ENCODE measurements at places on chromosomes 12 and 14. TPM values are rescaled to one million over a fixed set of nuclear protein-coding genes. Genes with fewer than 3 reads are reported as not detected.

- no peaks in the 10 kb centered on the region for H3K4me1 ChIP-seq
- H3K27ac ChIP-seq, result no peak overlapping the region
- no peaks in the 10 kb centered on the region for H3K27me3 ChIP-seq
- 0 out of 2 replicates have a peak, but pooled peaks cover 10% of the 10 kb centered on the region for H3K36me3 ChIP-seq
- H3K4me3 ChIP-seq, result no peak overlapping the region
Measured at GRCh38 chr12:112182499-112182898, 57.1 kb downstream of the TRAFD1 start.

GRCh38 chr12:91271185-91271584 is 88.6 kb upstream of the DCN start:
- no peak overlapping the region for H3K4me3 ChIP-seq
- H3K4me1 ChIP-seq, result no peaks in the 10 kb centered on the region
- H3K27me3 ChIP-seq, result no peaks in the 10 kb centered on the region
- H3K36me3 ChIP-seq, result no peaks in the 10 kb centered on the region
- H3K27ac ChIP-seq, result no peak overlapping the region

GRCh38 chr12:111409780-111410430 is 4.2 kb downstream of the SH2B3 start:
- no peak for DNase-seq
- H3K4me3 ChIP-seq, result peak overlapping the region; percentile 95
- peaks cover 72% of the 10 kb centered on the region for H3K4me1 ChIP-seq
- H3K36me3 ChIP-seq, result peaks cover 6% of the 10 kb centered on the region

ALDH1L2 gene
- total RNA-seq, result 42.0 TPM

OR6C3 gene
- not detected for total RNA-seq

GRCh38 chr14:99818503-99819036 is 25.4 kb downstream of the EML1 start:
- peaks cover 11% of the 10 kb centered on the region for H3K4me1 ChIP-seq
- no peak for DNase-seq
- H3K27me3 ChIP-seq, result peaks cover 22% of the 10 kb centered on the region
- H3K36me3 ChIP-seq, result no peaks in the 10 kb centered on the region
- no peak overlapping the region for H3K4me3 ChIP-seq
- no peak overlapping the region for H3K27ac ChIP-seq

DNA sequence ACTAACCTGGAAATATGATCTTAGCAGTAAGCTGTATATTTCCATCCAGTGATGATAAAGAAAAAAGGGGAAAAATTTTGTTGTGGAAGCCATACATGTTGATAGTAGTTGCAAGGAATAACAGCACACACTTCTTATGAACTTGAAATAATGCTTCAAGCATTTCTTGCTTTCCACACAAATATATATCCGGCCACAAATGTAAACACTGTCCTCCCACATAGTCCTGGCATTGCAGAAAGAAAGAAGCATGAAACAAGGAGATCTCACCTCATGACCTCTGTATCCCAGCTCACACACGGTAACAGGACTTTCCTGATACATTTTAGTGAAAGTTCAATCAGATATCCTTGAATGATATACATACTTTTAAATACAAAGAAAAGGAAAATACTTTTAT is 56.0 kb downstream of the LLPH start:
- DNase-seq, result no peak
- no peaks in the 10 kb centered on the region for H3K36me3 ChIP-seq
- H3K27me3 ChIP-seq, result no peaks in the 10 kb centered on the region
- H3K27ac ChIP-seq, result no peak overlapping the region
- H3K4me1 ChIP-seq, result peaks cover 9% of the 10 kb centered on the region

KRT2 gene
- total RNA-seq, result not detected

TCTN2 gene
- total RNA-seq, result 6.5 TPM
